Ammon's horn (tissue), 1 donor: ENCODE measurements at places on chromosomes 12 and 14.

GRCh38 chr12:30979371-30980259 is 53.1 kb downstream of the TSPAN11 start:
- DNase-seq: no peak

DNA sequence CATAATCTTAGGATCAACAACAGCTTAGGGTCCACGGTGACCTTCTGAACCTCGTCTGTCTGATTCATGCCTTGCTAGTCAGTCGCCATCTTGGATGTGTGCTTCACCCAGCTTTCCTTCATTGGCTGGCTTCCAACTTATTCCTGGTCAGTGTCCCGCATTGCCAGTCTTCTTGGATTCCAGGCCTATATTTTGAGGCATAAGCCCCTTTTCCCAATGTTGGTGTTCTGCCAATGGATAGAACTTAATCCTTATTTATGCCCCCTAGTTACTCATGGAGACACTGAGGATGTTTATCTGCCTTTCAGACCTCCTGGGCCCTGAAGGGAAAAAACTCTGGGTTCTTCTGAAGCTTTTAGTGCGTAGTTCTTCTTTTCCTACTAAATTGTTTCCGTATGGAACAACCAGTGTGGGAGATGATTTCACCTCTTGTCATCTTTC is 5.8 kb downstream of the JDP2 start:
- DNase-seq: no peak

DNA sequence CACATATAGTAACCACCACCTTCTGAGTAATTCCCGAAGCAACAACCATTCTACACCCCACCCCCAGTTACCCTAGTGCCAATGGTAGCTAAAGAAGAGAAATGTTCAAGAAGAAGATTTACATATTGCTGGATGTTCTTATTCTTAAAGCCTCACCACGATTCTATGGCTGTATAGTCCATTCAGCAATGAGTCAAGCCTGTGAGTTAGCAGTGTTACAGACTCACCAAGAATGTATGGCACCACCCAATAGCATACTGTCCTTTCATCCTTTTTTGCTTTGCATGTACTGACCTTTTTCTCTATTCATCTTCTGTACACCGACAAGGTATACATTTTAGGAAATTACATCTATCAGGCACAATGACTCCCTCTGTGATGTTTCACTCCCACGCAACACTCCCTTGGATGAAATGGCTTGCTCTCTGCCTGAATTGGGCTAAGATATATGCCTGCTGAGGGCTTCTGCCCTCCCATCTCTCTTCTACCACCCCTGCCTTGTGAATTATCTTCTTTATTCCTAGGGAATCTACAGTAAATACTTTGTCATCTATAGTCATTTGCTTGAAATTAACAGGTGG is 945.8 kb downstream of the DIO2 start:
- no peak for DNase-seq

DNA sequence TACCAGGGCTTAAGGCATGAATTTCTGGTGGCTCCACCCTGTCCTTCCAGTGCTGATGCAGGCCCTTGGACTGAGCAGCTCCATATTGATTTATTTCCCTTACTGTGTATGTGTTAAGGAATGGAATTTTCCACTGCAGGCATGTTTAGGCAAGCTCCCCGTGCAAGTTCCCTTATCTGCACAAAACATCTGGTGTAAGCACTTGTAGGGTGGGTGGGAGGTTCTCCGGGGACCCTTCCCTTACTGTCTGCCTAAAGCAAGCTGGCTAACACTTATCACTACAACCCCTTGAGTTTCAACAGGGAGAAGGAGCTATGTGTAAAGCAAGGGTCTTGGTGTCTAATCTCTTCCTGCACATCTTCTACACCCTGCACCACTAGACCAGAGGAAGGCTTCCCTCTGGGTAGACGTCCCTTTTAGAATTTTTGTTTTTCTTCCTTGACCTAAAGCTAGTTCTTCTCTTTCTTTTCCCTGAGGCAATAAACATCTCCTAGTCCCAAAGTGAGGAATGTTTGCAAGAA is 22.0 kb upstream of the DRAM1 start:
- no peak for DNase-seq

DNA sequence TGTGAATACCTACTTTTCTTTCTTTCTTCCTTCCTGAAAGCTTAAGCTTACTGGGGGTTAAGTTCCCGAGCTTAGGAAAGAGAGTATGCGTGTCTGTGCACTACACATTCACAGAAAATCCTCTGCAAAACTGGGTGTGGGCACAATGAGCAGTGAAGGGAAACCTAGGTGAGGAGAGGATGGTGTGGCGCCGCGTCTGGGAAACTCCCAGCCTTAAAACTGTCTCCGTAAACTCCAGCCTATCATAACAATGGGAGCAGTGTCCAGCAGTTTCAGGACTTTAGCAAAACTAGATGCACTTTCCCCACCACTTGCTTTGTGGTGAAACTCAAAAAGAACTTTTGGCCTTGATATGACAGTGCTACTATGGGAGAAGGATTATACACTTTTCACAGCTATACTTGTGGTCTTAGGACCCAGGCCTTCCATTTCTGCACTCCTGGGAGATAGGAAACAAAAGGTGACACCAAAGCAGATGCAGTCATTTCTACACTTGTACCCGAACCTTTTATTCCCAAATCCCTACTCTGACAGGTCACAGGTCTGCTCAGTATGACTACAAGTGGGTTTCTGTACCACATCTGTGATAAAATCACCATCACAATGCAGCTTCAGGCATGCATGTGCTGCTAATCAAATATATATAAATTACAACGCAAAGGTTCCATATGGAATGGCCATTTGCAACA is 10.4 kb downstream of the AKAP5 start:
- no peak for DNase-seq

GRCh38 chr14:98200601-98201000 is 1071.4 kb downstream of the BCL11B start:
- DNase-seq: no peak

- DNase-seq: no peak
Observed at GRCh38 chr12:26748741-26749431, 84.1 kb downstream of the ITPR2 start.

GRCh38 chr12:123264642-123265041 is 7.0 kb downstream of the CDK2AP1 start:
- no peak for DNase-seq

DNA sequence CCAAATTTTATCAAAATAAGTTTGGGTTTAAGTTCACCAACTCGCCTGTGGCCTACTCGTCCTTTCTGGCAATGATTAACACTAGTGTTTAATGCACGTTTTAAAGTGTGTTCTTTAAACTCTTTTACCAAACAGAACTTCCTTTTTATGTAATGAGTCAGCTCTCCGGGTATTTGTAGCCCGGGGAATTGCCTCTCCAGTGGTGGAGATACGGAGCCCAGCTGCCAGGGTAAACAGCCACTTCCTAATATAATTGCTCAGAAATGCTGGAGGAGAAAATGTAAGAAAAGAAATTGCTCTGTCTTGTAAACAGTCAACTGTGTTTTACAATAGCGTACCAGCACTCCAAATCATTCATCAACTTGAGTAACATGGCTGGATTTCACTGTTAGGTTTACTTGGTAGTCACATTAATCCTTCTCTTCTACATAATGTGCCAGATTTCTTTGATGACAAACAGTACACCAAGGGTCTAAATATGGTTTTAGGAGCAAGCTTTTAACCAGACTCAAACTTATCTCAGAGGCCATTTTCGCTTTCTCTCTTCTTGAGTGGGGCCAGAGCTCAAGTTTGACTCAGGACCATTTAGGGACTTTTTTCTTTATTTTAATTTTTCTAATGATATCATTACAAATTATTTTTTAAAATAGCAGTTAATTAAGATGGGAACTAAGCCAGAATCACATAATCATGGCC is 101.2 kb upstream of the SLC38A2 start:
- peak; percentile 36 for DNase-seq
